Kidney tubule cell (primary cell): ENCODE measurements at places on chromosomes 11 and 22.

DNA sequence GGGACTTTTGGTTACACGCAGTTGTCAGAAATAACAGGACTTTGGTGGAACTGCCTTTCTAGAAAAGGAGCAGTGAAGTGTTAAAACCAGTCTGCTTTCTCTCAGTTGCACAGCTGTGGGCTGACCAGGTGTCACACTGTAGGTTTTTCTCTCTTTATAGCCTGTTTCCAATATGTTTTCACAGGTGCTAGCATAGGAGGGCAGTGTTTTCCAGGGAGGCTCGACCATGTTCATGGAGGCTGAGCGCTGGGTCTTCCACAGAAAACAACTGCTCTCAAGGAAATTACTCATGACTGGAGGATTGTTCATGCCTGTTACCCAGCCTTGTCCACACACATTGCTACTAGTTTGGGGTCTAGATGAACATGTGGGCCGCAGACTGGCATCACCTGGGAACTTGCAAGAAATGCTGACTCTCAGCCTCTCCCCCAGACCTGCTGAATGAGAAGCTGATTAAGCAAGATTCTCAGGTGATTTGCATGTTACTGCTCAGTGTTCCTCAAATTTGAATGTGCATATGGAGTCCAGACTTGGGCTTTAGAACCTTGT, 157.7 kb downstream of the MAML2 start:
- DNase-seq = no peak

DNA sequence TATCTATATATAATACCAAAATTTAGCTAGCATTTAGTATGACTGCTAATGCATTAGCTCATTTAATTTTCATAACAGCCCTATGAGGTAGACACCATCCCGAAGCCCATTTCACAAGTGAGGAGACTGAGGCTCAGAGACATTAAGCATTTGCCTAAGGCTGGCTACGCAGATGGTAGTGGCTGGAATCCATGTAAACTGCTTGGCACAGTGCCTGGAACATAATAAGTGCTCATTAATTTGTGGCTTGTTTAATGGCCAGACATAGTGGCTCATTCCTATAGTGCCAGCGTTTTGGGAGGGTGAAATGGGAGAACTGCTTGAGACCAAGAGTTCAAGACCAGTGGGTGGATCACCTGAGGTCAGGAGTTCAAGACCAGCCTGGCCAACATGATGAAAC, 17.8 kb upstream of the TP53I11 start:
- DNase-seq = no peak

DNA sequence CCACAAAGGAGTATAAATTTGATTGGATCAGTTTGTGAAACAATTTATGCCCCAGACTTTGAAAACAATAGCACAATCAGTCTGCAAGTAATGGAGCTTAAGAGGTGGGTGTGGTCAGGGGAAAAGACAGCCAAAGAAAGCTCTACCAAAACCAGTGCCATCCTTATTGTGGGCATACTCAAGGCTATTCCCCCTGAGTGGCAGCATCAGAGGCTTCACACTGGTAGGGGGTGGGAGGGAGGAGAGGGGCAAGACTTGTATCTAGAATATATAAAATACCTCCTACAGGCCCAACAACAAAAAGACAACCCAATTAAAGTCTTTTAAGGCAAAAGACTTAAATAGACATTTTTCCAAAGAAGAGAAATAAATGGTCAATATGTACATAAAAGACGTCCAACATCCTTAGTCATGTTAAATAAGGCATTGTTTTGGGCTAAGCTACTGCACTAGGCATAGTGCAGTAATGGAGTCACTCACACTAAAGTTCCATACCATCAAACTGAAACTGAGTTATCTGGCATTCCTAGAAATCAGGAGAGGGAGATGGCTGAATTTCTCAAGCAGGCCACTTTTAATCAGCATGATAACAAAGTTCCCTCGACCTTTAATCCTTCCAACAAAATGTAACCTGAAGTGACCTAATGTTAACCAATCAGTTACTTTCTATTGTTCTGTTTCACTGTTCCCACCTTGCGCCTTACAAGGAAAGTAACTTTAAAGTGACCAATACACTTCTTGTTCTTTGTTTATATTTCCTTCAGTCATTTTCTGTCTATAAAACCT, 24.8 kb downstream of the NARS2 start:
- no peak for DNase-seq

GRCh38 chr11:2926611-2927051, 2.6 kb downstream of the PHLDA2 start:
- DNase-seq = no peak

- DNase-seq = peak; percentile 58
These were observed 12.6 kb upstream of the MAPK8IP1 start for GRCh38 chr11:45872651-45873356.

DNA sequence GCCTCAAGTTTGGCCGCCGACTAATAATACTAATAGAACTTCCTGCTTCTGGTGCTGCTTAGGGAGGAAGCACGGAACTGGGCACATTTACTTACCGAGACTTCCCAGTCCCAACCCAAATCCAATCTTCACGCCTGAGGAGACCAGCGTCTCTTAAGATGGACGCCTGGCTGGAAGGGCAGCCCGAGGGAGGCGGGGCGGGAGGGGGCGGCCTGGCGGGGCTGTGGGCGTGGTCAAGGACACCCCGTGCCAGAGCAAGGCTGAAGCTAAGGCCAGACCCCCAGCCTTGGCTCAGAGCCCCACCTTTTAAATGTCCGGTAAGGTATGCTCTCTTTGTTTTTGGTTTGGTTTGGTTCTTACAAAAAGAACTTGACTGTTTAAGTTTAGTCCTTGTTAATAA, at the start of gene GDPD4:
GDPD4 (minus strand) TSS at position 177 of the 400 bp plus-strand sequence. CDS start 16,549 bp downstream, outside the sequence.
- no peak for DNase-seq

- DNase-seq = no peak
These were observed 14.7 kb downstream of the LINC01488 start for GRCh38 chr11:69496202-69496557.

GRCh38 chr11:123190518-123190917, 4.5 kb downstream of the CLMP start:
- DNase-seq = no peak

DNA sequence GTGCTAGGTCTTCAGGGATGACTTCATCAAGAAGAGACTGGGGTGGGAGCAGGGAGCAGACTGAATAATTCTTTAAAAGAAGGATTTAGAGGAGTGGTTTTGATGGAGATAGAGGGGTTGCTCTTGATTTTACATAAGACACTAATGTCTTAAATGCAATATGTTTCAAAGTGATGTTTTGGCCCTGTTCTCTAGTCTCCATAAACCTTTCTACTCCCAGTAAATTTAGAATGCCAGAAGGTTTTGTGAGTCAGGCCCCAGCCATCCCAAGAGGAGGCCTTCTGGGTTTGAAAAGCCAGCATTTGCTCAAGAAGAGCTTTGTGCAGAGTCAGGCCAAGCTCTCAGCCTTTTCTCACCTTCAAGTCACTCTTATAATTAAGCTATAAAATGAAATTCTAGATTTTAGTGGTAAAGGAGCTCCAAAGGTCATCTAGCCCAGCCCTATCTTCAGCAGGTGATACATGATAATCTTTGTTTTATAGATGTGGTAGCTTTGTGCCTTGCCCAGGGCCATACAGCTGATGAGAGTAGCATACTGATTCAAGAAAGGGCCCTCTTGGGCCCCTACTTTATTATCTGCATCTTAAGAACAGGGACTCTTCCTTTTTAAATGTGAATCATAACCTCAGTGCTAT, 122.8 kb upstream of the MTNR1B start:
- DNase-seq = no peak

GRCh38 chr22:41302811-41303210, 1.5 kb downstream of the ZC3H7B start:
- no peak for DNase-seq

- no peak for DNase-seq
These were observed 8.9 kb downstream of the TOM1 start for GRCh38 chr22:35308480-35309021.

GRCh38 chr22:25197340-25197739, 2.3 kb upstream of the CRYBB3 start:
- DNase-seq = peak; percentile 32

DNA sequence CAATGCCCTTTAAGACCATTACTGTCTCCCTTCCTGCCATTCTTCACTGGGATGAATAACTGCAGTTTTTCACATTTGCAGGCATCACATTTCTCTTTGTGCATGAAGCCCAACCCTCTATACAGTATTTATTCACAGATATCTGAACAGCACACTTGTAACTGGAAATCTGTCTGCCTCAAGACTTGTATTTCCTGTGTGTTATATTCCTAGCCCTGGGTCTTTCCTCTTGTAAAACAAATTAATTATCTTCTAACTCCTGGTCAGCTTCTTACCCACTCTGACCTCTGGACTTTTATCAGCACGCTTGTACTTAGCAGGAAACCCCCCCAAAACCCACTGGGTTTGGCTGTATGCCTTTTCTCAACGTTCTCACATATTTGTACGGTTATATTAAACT, 2.0 kb downstream of the CSRP3 start:
- no peak for DNase-seq

GRCh38 chr22:46972901-46973831, 210.7 kb downstream of the TBC1D22A start:
- no peak for DNase-seq

- DNase-seq = peak; percentile 54
These were observed 152.8 kb downstream of the NCAM1 start for GRCh38 chr11:113113801-113114704.

DNA sequence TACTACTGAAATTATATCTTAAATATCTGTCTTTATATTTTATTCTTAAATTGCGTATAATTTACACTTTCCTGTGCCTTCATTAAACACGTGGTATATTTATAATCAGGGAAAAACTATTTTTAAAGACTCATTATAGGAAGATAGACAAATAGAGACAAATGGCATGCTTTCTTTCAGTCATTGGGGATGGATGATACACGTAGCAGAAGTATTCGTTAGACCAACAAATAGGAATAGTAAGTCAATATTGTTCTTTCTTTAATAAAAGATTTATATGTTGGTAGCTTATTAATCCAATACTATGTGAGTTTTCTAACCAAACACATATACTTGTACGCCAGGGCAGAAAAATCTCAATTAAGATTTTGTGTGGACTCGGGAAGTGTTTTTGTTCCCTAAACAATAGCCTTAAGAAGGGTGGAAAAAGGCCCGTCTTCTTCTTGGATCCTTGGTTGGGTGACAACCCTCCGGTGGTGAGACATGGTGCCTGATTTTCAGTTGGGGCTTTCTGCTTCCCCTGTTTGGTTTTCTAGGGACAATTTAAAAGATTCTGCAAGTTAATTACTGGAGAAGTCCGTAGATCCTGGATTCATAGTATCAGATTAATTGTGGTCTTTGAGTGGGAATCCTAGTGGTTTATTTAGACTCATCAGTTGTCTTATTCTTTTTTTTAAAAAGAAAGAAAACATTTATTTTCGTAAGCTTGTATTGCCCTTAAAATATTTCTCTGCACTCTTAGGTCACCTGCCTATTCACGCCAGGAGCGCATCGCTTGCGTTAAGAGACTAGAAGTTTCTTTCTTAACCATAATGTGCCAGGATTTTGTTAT, 83.5 kb upstream of the WNT7B start:
- DNase-seq = no peak

DNA sequence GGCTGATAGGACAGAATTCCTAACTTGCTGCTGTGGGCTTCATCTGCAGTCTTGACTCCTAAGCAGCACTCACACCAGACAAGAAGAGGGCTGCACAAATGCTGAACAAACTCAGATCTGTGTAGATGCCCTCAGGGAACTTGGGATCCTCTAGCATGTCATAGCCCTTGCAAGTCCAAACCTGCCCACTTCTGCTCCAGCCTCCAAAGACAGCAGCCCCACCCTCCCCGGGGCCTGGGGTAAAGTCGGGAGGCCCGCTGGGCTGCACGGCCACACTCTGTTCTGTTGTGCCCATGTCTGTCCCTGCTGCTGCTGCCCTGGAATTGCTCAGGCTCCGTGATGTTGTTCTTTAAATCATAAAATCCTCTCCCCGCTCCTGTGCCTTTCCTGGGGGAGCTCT, 28.3 kb downstream of the DRD2 start:
- no peak for DNase-seq

GRCh38 chr11:130124096-130124495, 35.5 kb upstream of the ST14 start:
- peak; percentile 86 for DNase-seq
